ENCODE measurements at places on chromosomes 5 and 9.

DNA sequence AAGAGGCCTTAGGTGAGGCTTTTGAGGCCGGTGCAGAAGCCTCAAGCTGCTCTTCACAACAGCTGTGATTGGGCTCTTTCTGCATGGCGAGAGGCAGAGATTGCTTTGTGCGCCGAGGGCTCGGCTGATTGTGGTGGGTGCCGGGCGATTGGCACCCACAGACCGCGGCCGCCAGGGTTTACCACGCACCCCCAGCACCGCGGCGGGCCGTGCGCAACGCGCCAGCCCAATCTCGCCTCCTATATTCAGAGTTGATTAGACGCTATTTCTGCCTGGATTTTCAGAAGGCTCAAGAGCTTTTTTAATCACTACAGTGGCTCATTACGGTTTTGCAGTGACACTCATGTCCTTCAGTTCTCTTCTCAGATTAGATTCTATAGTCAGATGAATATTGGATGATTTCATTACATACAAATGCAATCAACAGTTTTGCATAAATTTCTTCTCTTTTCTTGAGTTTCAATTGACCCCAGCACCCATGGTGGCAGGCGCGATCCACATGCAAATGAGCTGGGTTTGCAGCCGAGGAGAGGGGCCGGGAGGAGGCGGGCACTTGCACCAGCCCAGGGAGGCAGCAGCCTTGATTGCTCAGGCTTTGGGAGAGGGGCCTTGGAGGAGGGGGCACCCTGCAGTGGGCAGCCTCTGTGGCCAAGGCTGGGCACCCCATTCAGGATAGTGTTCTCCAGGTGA, 33.8 kb upstream of the PTGS1 start:
- no peak for DNase-seq

GRCh38 chr5:167294882-167295680, 996.4 kb upstream of the WWC1 start:
- DNase-seq, result peak; percentile 80

- no peak for DNase-seq
These were observed 83.3 kb downstream of the GIN1 start for GRCh38 chr5:103036601-103037000.

DNA sequence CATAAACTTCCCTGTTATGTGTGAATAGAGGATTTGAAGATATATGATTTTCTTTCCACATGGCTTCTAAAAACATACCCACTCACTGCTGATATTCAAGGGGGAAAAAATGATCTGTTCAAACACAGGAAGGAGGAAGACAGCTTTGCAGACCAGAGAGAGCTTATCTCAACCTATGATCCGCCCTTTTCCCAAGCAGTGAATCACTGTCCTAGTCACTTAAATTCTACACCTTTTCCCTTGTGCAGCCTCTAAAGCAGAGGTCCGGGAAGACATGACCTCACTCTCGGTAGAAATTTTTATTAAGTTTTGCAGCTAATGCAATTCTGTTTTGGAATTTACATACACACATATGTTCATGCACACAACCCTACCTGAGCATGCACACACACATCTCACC, 197.2 kb downstream of the DIRAS2 start:
- DNase-seq, result no peak

All from AG04449 (cell line).